Activated CD8-positive, alpha-beta T cell treated with anti-CD3 and anti-CD28 coated beads, Interleukin-2, amount 10 ng/mL, durations not matched to agents 7 days and 5 days (primary cell): ENCODE measurements at places on chromosomes 5 and 9. TPM values are rescaled to one million over a fixed set of nuclear protein-coding genes. Genes with fewer than 3 reads are reported as not detected.

DNA sequence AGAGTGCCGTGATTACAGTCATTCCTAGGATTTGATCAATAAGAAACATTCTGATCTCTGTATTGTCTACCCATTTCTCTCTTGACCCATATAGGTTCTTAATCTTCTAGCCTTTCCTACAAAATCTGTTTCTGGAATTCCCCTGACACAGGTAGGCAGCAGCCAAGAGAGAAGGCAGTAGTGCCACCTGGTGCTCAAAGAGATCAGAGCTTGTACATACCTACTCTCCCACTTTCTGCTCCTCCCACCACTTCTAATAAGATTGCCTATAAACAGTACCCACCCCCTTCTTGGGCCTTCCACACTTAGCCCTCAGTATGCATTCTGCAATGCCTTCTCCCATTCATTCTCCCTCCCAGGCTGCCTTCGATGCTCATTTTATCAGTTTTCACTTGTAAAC is 117.4 kb upstream of the RORB start:
- no peak overlapping the region for H3K4me3 ChIP-seq
- H3K4me1 ChIP-seq = peaks cover 10% of the 10 kb centered on the region
- H3K36me3 ChIP-seq = no peaks in the 10 kb centered on the region
- peak; percentile 43 for DNase-seq
- H3K27me3 ChIP-seq = peaks cover 2% of the 10 kb centered on the region

DNA sequence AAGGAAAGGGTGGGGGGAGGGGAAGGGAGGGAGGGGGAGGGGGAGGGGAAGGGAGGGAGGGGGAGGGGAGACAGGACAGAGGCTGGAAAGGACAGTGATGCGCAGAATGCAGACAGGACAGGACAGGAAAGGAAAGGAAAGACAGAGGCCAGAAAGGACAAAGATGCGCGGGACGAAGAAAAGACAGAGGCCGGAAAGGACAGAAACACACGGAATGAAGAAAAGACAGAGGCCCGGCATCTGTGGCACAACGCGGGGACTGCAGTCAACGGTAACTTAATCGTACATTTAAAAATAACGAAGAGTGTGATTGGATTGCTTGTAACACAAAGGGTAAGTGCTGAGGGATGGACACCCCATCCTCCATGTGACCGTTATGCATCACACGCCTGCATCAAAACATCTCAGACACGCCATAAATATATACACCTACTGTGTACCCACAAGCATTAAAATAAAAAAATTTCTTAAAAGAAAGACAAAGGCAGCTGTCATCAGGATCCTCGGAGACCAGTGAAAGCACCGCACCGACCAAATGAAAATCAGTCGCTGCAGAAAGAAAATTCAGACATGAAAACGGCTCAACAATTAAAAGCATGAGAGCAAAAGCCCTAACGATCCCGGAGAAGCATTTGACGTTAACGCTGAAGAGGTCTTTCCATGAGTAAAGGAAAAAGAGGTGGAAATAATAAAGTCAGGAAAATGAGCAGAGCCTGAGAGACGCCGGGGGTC is 52.9 kb upstream of the EXOC3 start:
- H3K27ac ChIP-seq = peak overlapping the region; percentile 82
- H3K4me3 ChIP-seq = no peak overlapping the region
- H3K27me3 ChIP-seq = no peaks in the 10 kb centered on the region

- no peak overlapping the region for H3K4me3 ChIP-seq
- H3K4me1 ChIP-seq = no peaks in the 10 kb centered on the region
- no peaks in the 10 kb centered on the region for H3K36me3 ChIP-seq
- no peak overlapping the region for H3K27ac ChIP-seq
Observed at GRCh38 chr9:38765101-38765500, 45.2 kb upstream of the FAM240B start.

DNA sequence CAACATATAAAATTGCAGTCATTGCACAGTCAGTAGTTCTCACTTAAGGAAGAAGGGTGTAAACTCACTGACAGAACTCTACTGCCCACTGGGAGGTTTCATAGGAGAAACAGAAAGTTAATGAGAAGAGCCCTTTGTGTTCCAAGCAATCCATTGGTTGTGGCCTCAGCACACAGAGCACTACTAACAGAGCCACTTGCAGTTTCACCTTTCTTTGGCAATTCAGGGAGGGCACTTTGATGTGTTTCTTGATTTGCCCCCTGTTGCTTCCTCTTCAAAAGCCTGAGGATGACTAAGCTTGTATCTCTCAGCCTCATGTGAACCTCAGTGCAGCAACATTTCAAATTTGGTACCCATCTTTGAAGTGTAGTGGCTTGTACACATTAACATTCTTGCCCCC is 409.4 kb downstream of the DMRTA1 start:
- H3K27ac ChIP-seq = no peak overlapping the region
- H3K36me3 ChIP-seq = no peaks in the 10 kb centered on the region
- no peak overlapping the region for H3K4me3 ChIP-seq
- H3K4me1 ChIP-seq = no peaks in the 10 kb centered on the region
- DNase-seq = no peak

Gene SPATA24
- total RNA-seq = 4.0 TPM
